ENCODE measurements at places on chromosomes 11 and 22.
A peak's percentile ranks its signal among the peaks of the same experiment; 100 is the strongest.

DNA sequence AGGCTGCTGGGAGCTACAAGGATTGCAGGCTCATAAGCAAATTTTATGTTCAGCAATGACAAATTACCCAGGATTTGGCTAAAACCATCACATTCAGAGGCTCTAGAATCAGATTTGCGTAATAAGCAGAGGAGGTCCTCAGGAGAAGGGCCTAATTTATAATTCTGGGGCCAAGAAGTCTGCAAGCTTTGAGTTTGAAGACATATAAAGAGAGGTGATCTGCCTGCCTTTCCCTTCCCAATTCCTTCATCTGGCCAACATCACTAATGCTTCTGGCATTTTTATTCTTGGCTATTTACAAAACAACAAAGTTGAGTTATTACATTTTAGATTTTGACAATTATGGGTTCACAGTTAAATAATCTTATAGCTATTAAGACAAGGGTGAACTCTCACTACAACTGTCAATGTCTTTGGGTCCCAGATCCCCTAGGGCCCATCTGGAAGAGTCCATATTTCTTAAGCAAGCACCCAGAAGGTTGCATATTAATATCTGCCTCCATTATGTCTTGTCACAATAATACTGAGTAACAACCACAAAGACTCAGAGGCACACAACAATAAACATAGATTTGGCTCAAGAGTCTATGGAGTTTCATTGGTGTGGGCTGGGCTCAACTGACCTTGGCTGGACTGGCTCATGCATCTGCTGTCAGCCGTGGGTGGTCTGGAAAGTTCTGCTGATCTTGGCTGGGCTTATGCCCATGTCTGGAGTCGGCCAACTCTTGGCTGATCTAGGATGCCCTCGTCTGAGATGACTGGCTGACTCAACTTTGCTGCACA lies 67.2 kb upstream of the CD82 start:
- DNase-seq = no peak

DNA sequence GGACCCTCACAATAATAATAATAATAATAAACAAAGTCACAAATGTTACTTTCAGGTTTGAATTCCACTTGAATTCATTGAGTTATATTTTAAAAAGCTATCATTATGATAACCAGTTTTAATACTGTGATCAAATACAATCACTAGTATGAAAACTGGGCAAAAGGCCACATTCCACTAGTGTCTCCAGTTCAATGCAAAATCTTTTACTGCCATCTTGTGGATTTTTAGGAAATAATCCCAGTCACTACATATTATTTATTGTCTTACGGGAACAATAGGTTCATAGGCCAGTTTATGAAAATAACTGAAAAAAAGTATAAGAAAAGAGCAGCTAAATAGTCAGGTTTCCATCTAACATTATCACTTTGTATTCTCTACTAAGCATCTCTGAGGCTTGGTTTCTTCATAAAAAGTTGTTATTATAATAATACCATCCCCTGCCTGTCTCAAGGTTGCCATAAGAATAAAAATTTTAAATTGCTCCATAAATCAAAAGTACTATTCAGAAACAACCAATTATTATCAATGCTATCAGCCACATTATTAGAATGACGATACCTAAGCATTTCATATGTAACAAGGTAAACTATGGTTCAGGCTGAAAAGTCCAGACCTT lies 533.9 kb upstream of the CCDC90B start:
- DNase-seq = no peak

DNA sequence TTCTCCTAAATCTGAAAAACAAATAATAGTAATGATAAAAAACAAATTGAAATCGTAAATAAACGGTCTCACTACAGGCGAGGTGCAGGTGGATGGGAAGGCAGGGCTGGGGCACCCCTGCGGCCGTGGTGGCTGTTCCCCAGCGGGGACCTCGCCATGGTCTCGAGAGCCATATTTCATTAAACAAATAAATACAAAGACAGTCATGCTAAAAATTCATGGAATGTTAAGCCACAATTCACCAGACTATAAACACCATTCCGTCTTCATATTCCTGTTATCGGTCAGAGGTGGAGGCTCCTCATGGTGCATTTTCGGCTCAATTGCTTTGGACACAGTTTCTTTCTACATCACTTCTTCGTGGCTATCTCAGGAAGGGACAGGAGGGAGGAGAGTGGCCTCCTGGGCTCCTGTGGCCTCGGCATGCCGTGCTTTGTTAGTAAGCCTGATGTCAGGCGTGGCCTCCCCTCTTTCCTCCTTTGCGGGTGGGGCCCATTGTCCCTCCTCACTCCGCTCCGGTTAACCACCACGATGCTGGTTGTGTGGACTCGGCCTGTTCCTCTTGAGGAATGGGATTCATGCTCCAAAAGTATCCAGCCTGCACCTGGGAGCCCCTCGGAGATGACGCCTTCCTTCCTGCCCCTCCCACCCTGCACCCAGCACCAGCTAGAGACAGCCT lies 16.1 kb upstream of the BRSK2 start:
- DNase-seq = no peak

- no peak for DNase-seq
Observed at GRCh38 chr11:91078221-91078620, 855.4 kb upstream of the CHORDC1 start.

GRCh38 chr11:45930951-45931570 lies 8.6 kb downstream of the LARGE2 start:
- DNase-seq = no peak

GRCh38 chr11:57275582-57275981 lies 38.5 kb upstream of the APLNR start:
- DNase-seq = no peak

DNA sequence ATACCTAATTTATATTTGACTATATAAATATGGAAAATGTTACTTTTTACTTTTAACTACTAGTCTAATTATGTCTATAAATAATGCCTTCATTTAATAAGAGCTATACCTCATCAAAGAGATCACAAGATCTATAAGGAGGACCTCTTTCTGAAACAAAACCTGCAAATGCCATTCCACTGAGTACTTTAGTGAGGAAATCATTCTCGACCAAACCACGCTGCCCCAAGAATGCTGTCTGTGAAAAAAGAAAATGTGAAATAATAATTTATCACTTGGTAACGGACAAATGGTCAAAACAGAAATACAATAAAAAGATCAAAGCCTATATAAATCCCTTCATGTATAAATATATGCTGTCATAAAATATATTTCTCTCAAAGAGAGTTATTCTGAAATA lies 301.7 kb downstream of the SBF2 start:
- no peak for DNase-seq

GRCh38 chr11:124669193-124669592 lies 4.3 kb downstream of the SIAE start:
- DNase-seq = no peak

- peak; percentile 25 for DNase-seq
Observed at GRCh38 chr11:122656073-122656630, 630 bp downstream of the UBASH3B start.

DNA sequence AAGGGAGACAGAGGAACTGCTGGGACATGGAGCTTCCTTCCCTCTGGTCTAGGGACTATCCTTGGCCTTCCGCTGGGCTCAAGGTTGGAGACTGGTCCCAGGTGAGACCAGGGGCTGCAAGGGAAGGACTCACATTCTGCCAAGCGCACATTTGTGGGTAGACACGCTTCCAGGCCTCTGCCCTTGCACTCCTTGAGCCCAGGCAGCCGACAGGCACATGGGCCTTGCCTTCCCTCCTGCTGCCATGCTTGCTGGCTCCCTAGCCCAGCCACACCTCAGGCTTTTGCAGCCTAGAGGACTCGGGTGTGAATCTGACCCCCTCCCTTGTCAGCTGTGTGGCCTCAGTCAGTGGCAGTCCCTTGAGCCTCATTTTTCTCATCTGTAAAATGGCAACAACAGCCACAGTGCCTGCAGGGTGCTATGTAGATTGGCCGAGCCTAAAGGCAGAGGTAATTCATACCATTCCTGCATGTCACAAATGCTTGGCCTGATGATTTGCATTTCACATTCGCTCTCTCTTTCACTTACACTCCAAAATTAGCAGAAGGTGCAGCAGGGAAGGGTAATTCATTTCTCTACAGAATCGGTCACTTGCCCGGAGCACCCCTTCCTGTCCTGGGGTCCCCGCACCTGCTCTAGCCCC lies 57.6 kb upstream of the NECTIN1 start:
- DNase-seq = no peak

DNA sequence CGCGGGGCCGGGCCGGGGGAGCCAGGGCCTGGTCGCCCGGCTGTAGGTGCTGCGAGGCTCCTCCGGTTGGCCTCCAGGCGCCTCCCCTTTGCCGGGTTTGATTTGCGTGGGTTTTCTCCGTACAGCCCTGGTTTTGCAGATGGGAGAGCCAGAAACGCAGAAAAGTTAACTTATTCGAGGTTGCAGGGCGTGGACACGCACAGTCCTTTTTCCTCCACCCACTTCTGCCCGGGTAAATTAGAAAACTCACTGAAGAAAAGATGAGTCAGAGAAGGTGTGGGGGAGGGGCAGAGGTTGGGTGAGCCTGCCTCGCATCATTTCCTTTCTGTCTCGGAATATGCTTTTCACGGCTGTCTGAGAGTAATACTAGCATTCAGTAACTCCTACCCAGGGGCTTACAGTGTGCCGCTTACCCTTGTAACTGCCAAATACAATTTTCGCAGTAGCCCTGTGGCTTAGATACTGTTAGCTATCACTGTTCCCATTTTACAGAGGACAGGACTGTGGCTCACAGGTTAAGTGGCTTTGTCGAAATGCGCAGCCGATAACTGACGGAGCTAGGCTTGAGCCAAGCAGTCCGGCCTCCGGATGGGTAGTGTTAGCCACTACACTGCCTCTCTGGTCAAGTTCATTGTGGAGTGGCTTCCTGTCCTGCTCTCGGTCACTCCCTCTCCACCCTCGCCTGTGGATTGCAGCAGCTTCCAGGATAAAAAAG lies 812 bp downstream of the FADD start:
- peak; percentile 89 for DNase-seq

- DNase-seq = no peak
Observed at GRCh38 chr11:39860931-39861330, 1598.5 kb downstream of the LRRC4C start.

DNA sequence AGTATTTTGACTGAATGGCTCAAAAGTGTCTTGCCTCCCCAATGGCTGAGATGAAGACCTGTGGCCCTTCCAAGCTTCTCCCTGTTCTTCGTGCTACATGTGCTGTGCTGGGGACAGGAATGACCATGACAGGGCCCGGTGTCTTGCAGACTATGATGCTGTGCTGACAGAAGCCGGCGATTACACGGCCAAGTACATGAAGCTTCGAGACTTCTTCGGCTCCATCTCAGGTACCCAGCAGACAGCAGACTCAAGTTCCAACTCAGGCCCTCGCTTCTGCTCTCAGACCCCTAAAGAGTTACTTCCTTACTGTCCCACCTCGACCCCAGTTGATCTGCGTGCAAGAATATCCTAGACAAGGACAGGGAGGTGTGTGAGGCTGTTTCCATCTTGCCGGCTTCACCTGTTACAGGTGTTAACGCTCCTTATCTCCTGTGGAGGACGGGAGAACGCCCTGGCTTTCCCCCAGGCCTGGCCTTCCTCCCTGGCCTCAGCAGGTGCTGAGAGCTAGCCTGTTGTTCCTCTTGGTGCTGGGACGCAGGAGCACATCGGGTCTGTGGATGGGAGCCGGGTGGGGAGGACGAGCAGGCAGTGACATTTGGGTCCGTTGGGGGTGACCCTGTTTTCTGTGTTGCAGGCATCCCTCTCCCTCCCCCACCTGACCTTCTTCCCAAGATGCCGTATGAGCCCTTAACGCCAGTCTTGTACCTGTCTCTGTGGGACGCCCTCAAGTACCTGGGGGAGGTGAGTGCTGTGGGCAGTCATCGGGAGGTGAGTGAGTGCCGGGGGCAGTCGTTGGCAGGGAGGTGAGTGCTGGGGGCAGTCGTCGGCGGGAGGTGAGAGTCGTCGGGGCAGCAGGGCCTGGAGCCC lies 38.1 kb downstream of the GLB1L2 start:
- no peak for DNase-seq

- peak; percentile 77 for DNase-seq
Observed at GRCh38 chr11:7986768-7987559, at the start of gene EIF3F. TSS of gene EIF3F (plus strand) at chr11:7987337. CDS start at chr11:7987353, 16 bp downstream.

Measured in stimulated activated CD4-positive, alpha-beta T cell treated with anti-CD3 and anti-CD28 coated beads, Interleukin-1b, Interleukin-23, amount 100 ng/mL, for 24 hours (primary cell).